Amygdala (tissue), 56 donors: ENCODE measurements at places on chromosomes 13 and 19.

DNA sequence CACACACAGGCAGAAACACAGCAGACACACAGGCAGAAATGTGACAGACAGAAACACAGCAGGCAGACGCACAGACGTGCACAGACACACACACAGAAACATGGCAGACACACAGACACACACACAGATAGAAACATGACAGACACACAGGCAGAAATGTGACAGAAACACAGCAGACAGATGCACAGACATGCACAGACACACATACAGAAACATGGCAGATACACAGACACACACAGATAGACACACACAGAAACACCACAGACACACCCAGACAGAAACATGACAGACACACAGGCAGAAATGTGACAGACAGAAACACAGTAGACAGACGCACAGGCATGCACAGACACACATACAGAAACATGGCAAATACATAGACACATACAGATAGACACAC, 1.3 kb downstream of the TBXA2R start:
- DNase-seq = no peak

GRCh38 chr13:102122147-102122546, 279.7 kb downstream of the FGF14 start:
- no peak for DNase-seq

DNA sequence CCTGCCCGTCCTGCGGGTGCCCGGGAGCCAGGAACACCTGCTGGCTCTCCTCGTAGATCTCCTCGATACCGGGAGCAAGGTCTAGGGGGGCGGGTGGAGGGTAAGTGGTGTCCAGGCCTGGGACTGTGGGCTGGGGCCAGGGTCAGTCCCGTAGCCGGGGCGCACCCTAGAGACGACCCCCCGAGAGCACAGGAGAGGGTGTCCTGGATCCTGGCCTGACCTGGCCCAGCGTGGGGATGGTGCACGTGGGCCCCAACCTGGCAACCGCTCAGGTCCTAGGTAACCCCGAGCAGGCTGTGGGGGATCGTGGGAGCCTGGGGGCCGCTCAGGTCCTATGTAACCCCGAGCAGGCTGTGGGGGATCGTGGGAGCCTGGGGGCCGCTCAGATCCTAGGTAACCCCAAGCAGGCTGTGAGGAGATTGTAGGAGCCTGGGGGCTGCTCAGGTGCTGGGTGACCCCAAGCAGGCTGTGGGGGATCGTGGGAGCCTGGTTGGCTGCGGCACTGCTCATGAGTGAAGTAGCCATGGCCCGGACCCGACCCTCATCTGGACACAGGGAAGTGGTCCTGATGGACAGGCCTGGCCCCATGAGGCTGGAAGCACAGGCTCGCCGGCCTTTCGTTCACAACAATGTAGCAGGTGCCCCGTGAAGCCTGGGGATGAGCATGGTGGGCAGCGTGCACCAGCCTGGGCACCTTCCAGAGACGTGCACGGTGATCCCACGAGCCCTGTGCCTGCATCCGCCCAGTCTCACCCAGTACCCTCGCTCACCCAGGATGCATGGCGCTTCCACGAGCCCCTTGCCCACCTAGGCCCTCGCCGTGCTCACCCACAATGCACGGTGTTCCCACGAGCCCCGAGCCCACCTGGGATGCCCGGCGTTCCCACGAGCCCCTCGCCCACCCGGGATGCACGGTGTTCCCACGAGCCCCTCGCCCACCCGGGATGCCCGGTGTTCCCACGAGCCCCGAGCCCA, 6.2 kb downstream of the GPX4 start:
- DNase-seq = no peak

DNA sequence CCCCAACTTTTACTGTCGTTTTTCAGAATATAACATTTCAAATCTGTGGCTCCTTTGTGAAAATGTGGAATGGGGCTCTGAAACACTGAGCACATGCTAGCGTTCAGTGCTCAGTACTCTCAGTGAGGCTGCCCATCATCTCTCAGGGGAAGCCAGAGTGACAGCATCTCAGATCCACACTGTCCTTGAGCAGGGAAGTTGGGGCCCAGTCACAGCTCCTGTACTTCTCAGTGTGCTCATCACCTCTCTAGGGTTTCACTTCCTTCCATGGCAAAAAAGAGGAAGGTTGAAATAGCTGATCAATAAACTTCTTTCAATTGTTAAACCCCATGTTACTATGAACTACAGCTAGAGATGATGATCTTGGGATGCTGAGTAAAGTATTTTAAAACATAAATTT, 565.9 kb upstream of the SPRY2 start:
- DNase-seq = no peak

DNA sequence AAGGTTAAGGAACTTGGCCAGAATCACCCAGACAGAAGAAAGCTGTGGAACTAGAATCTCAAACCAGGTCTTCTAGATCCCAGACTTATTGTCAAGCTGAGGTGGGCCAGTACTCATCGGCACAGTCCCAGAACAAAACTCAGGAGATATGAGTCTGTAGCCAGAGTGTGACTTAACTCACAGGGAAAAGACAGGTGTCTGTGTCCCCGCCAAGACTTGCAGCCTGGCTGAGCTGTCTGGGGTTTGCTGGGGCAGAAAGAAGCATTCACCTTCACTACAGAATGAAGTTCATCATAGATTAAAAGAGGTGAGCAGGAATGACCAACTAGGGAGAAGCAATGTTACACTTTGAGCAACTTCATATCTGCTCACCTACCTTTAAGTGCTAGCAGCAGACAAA, 257.2 kb downstream of the FOXO1 start:
- DNase-seq = no peak

- no peak for DNase-seq
Measured at GRCh38 chr13:73618275-73618865, 515.8 kb downstream of the KLF12 start.

- no peak for DNase-seq
Measured at GRCh38 chr19:41701401-41702075, 6.9 kb upstream of the CEACAM5 start.

DNA sequence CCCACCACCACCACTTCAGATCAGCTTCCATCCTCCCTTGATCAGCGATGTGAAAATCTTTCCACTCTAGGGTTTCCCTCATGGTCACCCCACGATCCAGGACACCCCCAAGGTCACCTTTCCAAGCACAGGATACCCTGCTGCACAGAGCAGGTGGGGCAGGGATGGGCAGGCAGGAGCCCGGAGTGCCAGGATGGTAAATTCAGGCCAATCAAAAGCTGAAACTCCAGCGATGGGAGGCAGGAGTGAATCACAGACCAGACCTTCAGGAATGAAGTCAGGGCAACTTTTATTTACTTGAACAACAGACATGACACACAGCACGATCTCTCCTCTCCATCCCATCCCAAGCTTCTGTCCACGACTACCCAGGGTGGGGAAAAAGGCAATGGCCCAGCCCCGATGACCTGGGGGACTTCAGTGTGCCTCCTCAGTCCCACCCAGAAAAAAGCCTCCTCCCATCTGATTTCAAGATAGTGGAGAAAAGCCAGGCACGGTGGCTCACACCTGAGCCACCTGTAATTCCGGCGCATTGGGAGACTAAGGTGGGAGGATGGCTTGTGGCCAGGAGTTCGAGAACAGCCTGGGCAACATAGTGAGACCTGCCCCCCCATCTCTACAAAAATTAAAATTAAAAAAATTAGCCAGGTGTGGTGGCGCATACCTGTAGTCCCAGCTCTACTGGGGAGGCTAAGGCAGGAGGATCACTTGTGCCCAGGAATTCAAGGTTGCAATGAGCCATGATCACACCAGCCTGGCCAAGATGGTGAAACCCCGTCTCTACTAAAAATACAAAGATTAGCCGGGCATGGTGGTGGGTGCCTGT, 39.2 kb downstream of the ZSWIM4 start:
- DNase-seq = no peak

DNA sequence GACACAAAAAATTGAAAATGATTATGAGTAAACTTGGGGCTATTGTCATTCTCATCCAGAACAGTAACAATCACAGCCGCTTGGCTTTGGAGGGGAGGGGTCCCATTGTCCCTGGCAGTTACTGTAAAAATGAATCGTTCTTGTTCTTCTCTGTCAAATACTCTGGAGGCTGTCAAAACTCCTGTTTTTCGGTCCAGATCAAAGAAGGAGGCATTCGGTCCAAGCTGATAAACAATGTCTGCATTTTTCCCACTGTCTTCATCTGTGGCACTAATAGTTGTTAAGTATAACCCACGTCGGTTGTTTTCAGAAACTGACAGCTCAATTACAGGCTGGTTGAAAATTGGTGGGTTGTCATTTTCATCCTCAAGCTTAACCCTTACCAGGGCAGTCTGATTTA, 3.4 kb downstream of the PCDH9 start:
- no peak for DNase-seq

DNA sequence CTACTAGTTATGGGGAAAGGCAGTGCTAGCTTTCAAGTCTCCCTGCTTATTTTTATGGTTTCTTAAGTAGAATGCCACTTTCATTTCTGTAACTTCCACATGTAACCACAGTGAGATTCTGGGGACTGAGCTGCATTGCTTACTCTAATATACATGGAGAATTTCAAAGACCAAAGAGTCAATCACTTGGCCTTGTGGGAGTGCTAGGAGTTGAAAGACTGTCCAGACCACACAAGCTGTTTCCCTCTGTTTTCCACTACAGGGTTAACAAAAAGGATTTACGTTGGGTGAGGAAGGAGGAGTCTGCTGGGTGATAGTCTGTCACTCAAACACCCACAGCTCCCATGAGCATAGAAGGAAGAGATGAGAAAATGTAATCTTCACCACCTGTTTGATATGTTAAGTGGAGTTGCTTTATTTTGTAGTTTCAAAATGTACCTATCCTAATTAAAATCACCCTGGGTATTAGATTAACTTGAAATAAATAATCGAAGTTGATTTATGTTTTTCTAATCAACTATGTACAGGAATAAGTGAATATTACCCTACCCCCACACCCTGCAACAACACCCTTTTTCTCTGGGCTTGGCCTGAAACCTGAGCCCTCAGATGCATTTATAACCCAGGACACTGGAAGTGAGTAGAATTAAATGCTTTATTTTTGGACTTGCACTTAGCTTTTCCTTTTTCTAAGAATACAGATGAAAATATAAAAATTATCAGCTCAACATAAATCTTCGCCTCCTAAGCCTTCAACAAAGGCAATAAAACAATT, 225.8 kb upstream of the SLC10A2 start:
- DNase-seq = no peak

GRCh38 chr19:17951157-17951989, 15.5 kb upstream of the KCNN1 start:
- no peak for DNase-seq

DNA sequence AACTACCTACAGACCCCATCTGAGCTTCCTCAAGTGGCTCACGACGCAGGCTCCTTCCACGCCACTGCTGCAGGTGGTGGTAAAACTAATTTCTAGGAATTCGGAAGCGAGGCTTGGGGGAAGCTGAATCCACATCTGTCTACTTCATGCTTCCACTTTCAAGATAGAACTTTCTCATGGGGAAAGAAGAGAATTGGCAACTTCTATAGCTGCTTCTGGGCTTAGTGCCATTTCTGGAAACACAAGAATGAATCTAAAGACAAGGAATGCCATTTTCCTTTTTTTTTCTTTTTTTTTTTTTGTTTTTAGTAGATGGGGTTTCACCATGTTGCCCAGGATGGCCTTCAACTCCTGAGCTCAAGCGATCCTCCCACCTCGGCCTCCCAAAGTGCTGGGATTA, 2.8 kb upstream of the NLRP12 start:
- DNase-seq = no peak

- no peak for DNase-seq
Measured at GRCh38 chr13:99796175-99796819, 175.3 kb downstream of the ZIC5 start.

GRCh38 chr13:38908574-38908973, 82.1 kb downstream of the STOML3 start:
- DNase-seq = no peak

DNA sequence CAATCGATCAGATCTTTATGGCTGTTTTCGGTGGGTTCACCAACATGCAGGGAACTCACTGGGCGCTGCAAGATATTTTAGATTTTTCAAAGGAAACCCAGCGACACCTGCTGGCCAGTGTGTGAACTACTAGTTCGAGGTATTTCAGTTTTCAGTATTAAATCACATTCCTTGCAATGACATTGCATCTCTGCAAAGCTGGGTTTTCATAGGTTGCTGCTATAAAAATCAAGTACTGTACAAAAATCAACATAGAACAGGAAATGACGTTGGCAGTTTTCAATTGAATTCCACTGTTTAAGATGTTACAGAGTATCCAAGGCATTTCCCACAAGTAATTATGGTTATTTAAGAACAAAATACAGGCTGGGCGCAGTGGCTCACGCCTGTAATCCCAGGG, 17.6 kb downstream of the LIG1 start:
- DNase-seq = peak; percentile 44

- no peak for DNase-seq
Measured at GRCh38 chr13:67123165-67123564, 107.0 kb downstream of the PCDH9 start.

DNA sequence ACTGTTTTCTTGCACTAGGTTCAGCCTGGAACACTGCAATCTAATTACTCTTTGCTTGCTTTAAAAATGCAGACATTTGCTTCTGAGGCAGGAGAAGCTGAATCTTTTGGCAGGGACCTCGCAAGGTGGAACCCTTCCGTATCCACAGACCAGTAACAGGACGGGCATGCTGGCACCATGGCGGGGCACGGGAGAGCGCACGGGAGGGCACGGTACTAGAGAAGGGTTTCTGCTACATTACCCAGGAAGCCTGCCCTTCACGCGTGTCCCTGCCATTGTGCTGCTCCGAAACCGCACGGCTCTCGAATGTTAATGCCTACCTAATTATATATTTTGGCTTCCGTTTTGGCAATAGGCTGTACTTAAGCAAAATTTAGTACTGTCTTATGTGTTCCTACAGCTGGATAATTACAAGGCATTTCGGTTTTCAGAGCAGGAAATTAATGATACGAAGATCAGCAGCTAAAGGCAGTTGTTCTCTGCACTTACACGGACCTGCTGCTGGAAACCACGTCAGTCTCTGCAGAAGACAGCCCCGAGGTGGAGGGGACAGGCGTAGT, 430.4 kb downstream of the IRS2 start:
- no peak for DNase-seq

GRCh38 chr13:39875111-39875987, 219.9 kb downstream of the COG6 start:
- DNase-seq = no peak

- no peak for DNase-seq
Measured at GRCh38 chr19:55642153-55643002, 1.1 kb upstream of the ZNF581 start.

DNA sequence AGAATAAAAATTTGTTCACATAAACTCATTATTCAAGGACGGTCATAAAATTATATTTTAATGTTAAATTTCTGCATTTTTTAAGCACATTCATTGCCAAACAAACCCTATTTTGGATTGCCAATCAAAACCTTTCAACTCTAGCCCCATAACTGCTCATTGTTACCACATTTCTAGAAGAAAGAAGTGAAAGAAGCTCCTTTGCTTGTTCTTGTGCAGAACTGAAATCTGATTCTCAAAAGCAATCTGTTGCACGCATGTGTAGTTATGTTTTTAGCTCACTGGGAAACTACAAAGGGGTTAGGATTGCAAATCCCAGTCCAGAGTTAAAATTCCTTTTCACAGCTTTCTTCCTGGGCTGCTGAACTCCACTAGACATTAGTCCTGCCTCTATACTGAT, 109.5 kb upstream of the MIR17HG start:
- DNase-seq = no peak
